ENCODE measurements at places on chromosomes 11 and 22.

- no peak for DNase-seq
These were observed 1.7 kb downstream of the ADAMTS15 start for GRCh38 chr11:130449996-130450769.

DNA sequence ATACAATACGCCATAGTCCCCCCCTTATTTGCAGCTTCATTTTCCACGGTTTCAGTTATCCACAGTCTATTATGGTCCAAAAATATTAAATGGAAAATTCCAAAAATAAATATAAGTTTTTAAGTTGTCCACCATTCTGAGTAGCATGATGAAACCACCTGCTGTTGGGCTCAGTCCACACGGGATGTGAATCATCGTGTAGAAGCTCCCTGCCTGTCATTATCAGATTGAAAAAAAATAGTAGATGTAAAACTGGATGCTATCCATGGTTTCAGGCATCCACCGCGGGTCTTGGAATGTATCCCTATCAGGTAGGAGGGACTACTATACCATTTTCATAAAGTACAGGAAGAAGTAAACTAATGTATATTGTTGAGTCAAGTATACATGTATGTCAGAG lies 127.4 kb downstream of the TTC17 start:
- DNase-seq: no peak

- no peak for DNase-seq
These were observed 21.6 kb upstream of the CSNK1E start for GRCh38 chr22:38338772-38339379.

DNA sequence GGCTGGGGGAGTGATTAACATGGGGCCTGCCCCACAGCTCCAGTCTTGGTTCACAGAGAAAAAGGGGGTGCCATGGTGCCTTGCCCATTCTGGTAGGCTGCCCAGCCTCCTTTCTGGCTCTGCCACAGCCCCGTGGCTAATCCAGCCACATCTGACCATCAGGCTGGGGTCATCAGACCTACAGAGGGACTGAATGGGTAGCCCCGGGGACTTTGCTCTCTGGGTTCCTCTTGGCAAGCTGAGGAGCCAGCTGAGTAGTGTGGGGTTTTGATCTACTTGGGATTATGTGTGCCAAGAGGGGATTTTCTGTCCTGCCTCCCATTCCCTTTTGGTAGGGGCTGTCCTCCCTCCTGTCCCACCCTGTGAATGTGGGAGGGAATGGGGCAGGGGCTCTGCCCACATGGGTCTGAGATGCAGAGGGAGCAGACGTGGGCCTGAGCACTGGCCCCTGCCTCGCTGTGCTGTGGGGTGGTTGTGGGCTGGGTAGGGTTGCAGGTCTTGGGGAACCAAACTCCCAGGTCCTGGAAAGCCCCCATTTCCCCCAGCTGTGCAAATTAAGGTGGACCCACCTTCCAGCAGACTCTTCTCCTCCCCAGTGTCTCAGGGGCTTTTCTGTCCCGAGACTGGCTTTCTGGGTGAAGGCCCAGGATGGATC lies 32.0 kb downstream of the CD82 start:
- DNase-seq: no peak

- DNase-seq: no peak
These were observed 236.2 kb downstream of the LARGE1 start for GRCh38 chr22:33684087-33684486.

- no peak for DNase-seq
These were observed 91.2 kb downstream of the LUZP2 start for GRCh38 chr11:24588081-24588480.

DNA sequence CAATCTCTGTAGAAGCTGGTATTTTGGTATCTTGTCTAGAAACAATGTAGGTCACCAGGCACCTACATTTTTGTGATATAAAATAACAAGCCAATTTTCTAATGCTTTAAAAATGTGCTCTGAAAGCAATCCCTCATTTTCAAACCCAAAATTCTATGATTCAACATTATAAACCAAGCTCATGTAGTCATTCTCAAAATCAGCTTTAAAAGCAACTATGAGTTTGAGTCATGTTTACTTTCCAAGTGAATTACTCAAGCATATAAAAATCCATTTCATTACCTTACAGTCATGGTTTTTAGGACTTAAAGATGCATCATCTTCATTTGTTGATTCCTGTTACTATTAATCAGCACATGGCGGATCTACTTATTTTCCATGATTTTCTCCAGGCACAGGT lies 216.4 kb downstream of the GRM5 start:
- DNase-seq: no peak

- no peak for DNase-seq
These were observed 293.3 kb upstream of the MPPED2 start for GRCh38 chr11:30879322-30880005.

DNA sequence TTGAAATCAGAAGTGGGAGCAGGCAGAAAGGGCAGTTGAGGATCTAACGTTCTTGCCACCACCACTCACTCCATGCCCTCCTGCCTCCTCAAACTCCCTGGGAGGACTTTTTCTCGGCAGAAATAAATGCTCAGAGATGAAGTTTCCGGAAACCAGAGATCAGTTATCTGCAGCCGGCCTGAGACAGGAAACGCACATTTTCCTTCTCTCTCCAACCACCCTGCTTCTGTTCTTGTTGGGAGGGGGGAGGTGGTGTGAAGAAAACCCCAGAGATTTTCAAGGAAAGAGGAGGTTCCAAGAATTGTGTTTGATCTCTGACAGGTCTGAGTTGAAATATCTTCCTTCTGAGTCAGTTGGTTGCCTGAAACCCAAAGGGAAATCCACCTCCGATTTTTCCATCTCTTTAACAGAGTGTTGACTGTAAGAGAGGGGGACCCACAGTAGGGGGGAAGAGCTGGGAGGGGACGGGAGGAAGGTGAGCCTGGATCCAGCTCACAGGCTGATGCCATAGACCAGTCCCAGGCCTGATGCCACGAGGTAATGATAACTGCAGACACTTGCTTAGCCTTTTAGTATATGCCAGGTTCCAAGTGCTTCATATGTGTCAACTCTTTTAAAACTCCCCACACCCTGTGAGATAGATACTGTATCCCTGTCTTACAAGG lies 100.8 kb downstream of the TRAF6 start:
- DNase-seq: peak; percentile 18

DNA sequence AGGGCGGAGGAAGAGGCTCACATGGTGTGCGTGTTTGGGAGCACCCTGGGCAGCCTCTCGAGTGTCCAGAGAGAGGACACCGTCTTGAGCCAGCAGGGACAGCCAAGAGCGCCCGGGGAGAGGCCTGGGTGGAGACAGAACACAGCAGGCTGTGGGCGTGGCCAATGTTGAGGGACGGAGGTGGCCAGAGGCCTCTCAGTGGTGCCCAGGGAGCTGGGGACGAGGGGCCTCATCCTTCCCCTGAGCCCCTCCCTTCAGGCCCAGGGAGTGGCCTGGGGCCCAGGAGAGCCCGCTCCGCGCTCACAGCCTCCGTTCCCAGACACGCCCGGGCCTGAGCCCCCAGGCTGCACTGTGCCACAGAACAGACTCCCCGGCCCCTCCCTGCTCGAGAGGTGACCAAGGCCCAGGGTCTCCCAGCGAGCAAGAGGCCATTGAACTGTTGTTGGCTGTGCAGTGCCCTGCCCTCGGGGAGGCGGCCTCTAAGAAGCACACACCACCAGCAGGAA lies 48.4 kb downstream of the CDKN1C start:
- no peak for DNase-seq

GRCh38 chr11:65112546-65113360 lies 1.1 kb downstream of the TM7SF2 start:
- no peak for DNase-seq

DNA sequence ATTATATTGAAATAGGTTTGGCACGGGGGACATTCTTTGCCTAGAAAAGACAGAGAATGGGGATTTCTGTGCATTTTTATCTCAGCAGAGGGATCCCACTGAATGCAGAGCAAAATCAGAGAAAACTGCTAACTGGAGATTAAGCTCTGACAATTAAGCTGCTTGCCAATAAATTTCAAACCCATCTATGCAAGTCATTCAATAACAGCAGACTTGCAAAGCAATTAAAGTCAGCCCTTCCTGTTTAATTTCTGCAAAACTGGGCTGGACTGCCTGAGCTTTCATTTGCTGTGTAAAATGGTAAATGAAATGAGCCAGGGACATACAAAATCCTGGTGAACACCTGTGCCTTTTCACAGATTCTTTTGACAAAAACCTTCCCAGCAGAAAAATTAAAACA lies 1273.9 kb upstream of the CNTN5 start:
- DNase-seq: no peak

DNA sequence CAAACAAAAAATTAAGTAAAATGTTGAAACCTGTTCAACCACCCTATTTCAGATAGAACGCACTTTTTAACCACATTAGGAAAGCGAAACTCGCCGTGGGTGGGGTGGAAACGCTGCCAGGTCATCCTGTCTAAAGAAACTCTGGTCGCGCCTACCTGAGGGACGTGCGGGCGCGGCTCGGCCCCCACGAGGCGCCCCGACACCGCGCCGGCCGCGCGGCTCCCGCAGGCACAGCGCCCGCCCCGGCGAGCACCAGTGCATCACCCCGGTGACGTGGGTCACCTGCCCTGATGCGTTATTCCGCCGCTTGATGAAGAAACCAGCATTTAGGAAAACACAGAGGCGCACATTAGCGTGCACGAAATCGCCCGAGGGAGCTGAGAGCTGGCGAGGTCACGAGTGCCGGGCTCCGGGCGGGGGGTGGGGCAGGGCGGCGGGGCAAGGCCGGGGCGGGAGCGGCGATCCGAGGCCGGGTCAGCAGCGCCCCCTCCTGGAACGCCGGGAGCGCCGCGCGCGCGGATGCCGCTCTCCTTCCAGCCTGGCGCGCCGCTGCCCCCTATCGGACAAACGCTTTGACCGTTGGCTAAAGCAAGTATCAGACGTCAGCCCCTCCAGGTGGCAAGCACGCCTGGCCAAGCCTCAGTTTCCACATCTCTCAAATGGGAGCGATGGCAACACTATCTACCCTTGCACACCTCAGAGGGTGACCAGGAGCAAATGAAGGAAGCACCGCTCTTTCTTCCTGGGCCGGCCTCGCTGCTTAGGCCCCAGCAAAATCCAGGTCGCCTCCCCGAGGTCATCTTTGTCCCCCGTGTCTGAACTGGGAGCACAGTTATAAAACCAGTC lies 15.7 kb upstream of the SNX32 start:
- peak; percentile 91 for DNase-seq

GRCh38 chr11:58334708-58335107 lies 24.2 kb downstream of the OR5B17 start:
- DNase-seq: no peak

GRCh38 chr22:42880815-42881214 lies 23.7 kb upstream of the ARFGAP3 start:
- no peak for DNase-seq

DNA sequence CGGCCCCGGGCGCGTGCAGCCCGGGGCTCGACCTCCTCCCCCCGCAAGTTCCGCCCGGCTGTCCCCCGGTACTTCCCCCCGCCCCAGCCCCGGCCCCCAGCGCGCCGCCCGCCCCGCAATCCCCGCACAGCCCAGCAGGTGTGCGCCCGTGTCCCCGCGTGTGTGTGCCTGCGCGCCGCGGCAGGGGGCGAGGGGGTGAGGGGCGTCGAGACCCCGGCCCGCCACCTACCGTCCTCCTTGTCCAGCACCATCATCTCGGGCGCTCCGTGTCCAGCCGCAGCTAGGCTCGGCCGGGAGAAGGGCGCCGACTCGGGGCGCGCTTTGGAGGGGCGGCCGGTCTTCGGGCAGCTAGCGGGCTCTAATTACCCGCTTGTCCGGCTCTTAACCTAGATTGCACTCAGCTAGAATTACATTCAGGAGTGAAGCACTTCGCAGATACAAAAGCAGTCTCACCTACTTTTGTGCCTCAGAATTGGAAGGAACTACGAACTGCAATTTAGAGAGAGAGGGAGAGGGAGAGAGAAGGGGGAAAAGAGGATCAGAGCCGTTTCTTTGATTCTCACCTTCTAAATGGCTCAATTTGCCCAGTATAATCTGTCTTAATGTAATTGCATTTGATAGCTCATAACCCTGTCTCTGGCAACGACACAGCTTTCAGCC lies 439 bp downstream of the LMO1 start:
- DNase-seq: no peak

DNA sequence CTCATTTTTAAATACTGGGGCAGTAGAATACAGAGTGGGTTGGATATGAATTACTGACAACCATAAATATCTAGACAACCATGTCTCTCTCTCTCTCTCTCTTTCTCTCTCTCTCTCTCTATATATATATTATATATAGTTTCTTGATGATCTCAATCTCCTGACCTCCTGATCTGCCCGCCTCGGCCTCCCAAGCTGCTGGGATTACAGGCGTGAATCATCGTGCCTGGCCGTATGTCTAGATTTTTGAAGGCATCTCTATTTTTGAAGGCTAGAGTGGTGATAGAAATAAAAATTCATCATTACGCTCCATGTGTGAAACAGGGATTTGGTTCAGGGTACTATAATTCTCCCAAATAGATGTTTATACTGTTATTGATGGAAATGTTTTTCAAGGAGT lies 84.1 kb downstream of the DDX10 start:
- DNase-seq: no peak

DNA sequence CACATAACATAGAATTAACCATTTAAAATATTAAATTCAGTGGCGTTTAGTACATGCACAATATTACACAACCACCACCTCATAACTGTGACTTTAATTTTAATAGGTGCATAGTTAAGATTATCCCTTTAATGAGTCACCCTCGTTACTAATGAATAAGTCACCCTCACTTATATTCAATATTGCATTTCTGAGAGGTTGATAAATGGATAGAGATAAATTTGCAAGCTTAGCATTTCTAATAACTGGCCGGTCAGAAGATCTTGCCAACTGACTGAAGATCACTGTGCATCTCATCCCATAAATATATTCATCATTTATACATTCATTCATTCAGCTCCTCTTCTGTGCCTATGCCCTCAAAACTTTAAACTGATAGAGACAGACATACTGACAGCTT lies 243.7 kb downstream of the TTC28 start:
- no peak for DNase-seq

- DNase-seq: no peak
These were observed 33.1 kb upstream of the POLD3 start for GRCh38 chr11:74559110-74559933.

DNA sequence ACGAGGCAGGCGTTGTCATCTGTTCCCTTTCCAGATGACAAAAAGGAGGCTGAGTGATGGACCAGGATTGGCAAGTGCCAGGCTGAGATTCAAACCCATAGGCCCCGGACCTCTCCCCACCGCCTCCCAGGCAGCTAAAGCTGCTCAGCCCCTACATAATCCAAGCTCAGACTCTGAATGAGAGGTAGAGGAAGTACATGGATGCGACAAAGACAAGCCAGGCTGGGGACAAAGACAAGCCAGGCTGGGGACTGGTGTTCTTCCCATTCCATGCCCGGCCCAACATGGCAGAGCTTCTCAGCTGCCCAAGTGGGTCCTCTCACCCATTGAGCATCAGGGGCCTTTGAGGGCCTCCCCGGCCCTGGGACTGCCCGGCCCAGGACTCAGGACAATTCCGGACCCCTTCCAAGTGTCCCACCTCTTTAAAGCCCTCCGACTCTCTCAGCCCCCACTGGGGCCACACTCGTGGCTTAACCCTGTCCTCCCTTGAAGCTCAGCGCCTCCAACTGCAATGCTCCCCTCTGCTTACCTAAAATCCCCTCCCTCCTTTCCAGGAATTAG lies 4.8 kb downstream of the MFNG start:
- no peak for DNase-seq

GRCh38 chr11:35210876-35211546 lies 72.0 kb downstream of the CD44 start:
- DNase-seq: no peak

Data from stimulated activated CD4-positive, alpha-beta T cell treated with anti-CD3 and anti-CD28 coated beads, TNF-alpha, amount 100 ng/mL, for 24 hours (primary cell).